ENCODE measurements at places on chromosomes 11 and 22.

GRCh38 chr11:111012491-111012890 lies 233.0 kb upstream of the POU2AF2 start:
- DNase-seq: no peak

- DNase-seq: no peak
Observed at GRCh38 chr22:30931541-30932300, 36.9 kb downstream of the MORC2 start.

- no peak for DNase-seq
Observed at GRCh38 chr11:19283991-19284390, 43.2 kb upstream of the E2F8 start.

GRCh38 chr11:105357146-105357545 lies 217.6 kb upstream of the CARD18 start:
- no peak for DNase-seq

GRCh38 chr11:2089536-2090165 lies 49.5 kb downstream of the IGF2 start:
- peak; percentile 52 for DNase-seq

- no peak for DNase-seq
Observed at GRCh38 chr11:49499117-49499516, 290.7 kb upstream of the FOLH1 start.

DNA sequence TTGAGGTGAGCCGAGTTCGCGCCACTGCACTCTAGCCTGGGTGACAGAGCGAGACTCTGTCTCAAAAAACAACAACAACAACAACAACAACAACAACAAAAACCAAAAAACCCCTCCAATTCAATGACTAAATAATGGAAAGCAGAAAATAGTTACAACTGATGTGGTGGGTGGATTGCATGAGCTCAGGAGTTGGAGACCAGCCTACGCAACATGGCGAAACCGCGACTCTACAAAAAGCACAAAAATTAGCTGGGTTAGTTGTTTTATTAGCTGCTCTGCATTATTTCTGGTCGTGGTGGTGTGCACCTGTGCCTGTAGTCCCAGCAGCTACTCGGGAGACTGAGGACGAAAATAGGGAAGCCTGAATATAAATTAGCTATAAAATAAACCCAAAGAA lies 2.6 kb upstream of the PATL1 start:
- no peak for DNase-seq

DNA sequence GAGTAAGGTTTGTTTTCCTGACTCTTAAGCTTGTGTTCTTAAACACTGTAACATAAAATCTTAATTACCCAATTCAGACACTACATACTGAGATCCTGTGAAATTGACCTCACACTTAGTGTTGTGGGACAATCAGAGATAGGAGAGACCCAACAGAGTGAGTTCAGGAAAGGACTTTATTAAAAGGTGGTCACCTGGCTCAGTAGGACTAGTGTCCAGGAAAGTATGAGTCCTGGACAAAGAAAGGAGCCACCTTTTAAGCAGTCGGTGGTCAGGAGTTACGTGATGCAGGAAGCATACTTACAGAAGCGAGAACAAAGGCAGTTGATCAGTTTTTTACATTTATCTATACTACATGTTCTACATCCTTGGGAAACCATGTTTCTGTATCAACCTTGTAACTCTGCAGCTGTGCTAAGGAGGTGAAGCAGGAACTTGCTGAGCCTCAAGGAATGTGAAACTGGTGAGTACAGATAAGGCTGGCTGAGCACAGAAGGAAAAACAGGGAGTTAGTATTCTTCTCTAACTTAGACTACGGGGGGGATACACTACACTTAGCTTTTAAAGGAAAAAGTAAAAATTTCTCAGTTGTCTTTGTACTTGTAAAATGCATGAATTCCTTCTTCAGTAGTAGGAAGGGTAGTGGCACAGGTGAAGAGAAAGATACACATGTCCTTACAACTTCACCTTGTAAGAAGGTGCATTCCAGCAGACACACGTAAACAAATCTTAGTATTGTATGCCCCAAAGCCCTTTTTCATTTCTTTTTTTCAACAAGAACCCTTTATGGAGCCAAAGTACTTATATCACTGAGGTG lies 15.1 kb downstream of the OR51E1 start:
- no peak for DNase-seq

DNA sequence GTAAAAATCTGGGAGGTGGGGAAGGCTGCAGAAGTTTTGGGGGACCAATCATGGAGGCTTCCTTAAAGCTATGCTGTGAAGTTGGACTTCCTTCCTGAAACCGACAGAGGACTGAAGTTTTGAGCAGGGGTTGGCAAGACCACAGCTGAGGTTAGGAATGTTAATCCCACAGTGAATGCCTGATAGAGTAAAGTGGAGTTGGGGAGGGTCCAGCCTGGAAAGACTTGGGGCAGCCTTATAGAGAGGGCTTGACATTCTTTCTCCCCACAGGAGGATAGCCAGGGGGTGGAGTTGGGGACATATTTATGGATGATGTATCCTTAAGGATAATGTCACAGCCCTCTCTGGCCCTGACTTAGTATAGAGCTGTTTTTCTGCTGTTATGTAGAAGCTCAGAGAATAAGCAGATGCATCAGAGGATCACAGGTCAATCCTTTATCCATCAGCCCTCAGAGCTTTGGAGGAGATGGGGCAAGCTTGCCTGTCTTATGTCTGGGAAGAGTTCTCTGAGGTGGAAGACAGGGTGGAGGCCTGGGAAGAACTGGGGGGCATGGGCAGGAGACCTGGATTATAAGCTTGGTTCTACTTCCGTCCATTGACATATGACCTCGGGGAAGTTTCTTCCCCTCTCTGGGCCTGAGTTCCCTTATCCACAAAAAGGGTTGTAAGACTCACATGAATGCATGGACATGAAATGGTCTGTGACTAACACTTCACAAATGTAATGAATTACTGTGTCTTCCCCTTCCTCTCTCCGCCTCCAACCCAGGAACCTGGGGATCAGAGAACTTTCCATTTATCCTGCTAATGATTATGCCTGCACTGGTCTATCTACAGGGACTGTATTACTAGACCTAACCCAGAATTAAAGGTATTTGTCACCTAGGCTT lies 317.8 kb downstream of the MIAT start:
- DNase-seq: no peak

DNA sequence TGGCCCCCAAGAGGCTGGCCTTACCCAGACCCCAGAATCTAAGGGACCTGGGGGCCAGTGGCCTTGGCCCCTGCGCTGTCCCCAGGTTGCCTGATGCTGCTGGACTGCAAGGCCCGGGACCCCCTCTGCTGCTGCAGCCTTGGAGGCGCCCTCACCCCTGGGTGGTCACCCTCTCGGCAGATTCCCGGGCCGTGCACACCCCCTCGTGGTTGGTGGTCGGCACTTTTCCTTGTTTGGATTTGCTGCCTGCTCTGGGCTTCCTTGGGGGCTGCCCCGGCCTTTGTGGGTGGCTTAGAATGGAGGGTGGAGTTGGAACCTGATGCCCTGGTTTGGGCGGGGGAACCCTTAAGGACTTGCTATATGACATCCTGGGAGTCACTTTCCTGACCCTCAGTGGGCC lies 5.3 kb downstream of the RIN1 start:
- DNase-seq: no peak

- no peak for DNase-seq
Observed at GRCh38 chr11:25566298-25567200, 765.4 kb upstream of the ANO3 start.

- DNase-seq: no peak
Observed at GRCh38 chr11:110870816-110871522, 158.7 kb upstream of the ARHGAP20 start.

GRCh38 chr11:85893395-85893794 lies 38.2 kb downstream of the CCDC83 start:
- DNase-seq: no peak

DNA sequence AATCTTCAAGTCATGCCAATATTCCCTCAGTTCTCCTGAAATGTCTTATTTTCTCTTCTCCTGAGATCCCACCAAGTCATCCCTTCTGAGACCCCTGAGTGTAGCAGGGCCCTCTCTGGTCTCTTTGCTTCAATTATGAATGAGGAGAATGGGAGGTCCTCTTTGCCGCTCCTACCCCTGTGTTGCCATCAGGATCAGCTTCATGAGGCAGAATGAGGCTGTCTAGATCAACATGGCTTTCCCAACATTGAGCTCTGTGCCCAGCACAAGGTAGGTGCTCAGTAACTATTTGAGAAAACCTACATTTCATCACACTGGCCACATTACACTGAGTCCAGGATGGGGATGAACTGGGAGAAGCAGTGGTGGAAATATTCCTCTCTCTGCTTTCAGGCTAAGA lies 107.2 kb downstream of the ZNF280B start:
- no peak for DNase-seq

DNA sequence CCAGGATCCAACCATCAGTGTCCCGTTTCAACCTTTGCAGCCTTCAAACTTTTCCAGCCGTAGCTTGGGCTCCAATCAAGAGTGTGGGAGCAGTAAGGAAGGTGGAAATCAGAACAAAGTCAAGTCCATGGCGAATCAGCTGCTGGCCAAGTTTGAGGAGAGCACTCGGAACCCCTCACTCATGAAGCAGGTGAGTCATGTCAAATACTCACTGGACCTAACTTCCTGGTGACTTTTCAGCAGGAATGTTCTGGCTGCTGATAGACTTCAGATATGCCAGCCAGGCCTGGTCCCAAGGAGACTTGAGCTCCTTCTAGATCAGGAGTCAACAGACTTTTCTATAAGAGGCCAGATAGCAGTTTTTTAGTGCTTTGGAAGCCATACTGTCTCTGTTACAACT lies 129.0 kb downstream of the MICAL2 start:
- no peak for DNase-seq

- no peak for DNase-seq
Observed at GRCh38 chr11:77029829-77030228, 4.4 kb upstream of the B3GNT6 start.

DNA sequence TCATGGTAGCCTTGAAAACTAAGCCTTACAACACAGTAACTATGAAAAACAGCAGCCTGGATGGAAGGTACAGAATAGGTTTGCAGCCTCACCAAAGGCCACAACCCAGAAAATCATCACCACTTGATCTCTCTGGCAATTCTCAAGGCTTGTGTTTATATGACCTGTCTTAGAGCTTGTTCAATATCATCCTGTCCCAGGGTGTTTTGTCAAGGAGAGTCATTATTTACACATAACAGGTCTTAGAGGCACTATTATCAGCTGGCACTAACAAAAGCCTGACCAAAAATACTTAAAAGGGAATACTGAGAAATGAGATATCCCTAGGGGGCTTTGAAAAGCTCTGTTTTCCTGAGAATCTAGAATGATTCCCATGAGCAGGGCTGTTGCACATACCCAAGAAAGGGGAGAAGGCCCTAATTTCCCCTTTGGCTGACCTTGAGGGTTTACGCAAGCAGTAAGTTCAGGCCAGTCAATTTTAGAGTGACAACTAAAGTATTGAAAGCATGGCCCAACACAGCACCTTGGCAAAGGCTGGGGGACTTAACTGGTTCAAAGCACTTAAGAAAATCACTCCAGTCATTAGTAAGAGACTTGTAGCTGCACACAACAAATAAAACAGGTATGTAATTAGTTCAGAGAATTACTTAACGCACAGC lies 7.9 kb downstream of the SC5D start:
- DNase-seq: no peak

- no peak for DNase-seq
Observed at GRCh38 chr11:112320668-112321067, 60.0 kb upstream of the PLET1 start.

GRCh38 chr11:119529063-119529845 lies 106.3 kb upstream of the THY1 start:
- no peak for DNase-seq

DNA sequence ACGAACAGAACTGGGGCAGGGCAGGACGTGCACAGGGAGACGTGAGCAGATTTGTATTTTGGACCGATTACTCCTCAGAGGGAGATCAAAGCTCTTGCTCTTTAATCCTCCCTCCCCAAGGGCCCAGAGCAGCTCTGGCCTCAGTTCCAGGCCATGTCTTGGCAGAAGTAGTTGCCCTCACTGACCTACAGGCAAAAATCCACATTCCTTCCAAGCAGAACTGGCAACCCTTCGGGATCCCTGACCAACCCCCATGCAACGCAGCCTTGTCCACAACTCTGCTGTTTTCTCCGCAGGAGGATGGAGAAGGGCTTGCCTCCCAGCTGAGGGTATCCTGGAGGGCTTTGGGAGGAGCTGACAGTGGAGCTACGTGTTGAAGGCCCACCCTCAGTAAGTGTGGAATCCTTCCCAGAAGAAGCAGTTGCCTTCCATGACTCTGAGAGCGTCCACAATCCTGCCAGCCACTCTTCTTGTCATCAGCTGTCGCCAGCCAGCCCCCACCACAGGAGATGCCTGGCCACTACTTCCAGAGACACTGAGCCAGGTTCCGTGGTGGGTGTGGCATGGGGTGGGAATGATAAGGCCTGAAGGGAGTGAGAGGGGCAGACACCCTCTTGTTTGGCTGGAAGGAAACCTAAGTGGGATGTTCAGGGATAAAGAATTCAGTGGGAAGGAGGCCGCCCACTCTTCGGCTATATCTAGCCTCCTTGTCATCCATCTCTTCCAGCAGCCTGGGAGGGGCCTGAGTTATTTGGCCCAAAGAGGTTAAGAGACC lies 68.1 kb downstream of the PDE2A start:
- no peak for DNase-seq

- DNase-seq: no peak
Observed at GRCh38 chr11:47156333-47156732, 20.3 kb downstream of the ARFGAP2 start.
